ENCODE measurements at places on chromosomes 2 and 18. TPM values are rescaled to one million over a fixed set of nuclear protein-coding genes. Genes with fewer than 3 reads are reported as not detected.

DNA sequence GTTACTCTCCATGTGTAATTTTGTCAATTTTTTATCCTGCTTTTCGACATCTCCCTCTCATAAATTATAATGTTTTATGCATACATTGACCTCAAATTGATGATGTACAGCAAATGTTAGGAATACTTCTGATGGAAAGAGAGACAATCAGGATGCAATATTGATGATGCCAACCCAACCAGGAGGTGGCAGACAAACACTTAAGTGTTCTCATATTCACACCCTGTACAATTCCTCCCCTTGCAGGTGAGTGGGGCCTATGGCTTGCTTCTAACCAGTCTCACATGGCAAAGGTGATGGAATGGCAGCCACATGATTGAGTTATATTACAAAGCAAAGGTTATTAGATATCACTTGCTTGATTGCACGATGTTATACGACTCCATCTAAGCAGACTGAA is 594.3 kb upstream of the REG3G start:
- no peaks in the 10 kb centered on the region for H3K4me1 ChIP-seq
- no peak for DNase-seq
- no peak overlapping the region for H3K27ac ChIP-seq
- no peaks in the 10 kb centered on the region for H3K27me3 ChIP-seq
- no peaks in the 10 kb centered on the region for H3K36me3 ChIP-seq

GRCh38 chr2:15993232-15993610 is 52.9 kb downstream of the MYCN start:
- H3K27me3 ChIP-seq, result no peaks in the 10 kb centered on the region
- H3K4me3 ChIP-seq, result no peak overlapping the region
- H3K27ac ChIP-seq, result no peak overlapping the region
- no peaks in the 10 kb centered on the region for H3K36me3 ChIP-seq
- DNase-seq, result no peak

DNA sequence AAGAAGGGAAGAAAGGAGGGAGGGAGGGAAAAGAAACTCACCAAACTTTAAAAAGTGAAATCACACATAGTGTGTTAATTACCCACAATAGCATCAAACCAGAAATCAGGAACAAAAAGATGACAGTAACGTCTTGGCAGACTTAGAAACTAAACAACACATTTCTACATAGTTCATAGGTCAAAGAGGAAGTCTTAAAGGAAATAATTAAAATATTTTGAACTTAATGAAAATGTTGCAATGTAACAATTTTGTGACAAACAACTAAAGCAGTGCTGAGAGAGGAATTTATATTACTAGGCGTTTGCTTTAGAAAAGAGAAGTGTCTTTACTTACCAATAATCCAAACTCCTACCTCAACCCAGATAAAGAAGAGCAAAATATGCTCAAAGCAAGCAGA is 505.0 kb upstream of the ID2 start:
- no peaks in the 10 kb centered on the region for H3K27me3 ChIP-seq
- no peak overlapping the region for H3K4me3 ChIP-seq
- DNase-seq, result no peak
- no peak overlapping the region for H3K27ac ChIP-seq
- H3K4me1 ChIP-seq, result no peaks in the 10 kb centered on the region

Gene TMEM178A
- total RNA-seq, result 14.0 TPM

Gene GRB14
- 11.6 TPM for total RNA-seq

DNA sequence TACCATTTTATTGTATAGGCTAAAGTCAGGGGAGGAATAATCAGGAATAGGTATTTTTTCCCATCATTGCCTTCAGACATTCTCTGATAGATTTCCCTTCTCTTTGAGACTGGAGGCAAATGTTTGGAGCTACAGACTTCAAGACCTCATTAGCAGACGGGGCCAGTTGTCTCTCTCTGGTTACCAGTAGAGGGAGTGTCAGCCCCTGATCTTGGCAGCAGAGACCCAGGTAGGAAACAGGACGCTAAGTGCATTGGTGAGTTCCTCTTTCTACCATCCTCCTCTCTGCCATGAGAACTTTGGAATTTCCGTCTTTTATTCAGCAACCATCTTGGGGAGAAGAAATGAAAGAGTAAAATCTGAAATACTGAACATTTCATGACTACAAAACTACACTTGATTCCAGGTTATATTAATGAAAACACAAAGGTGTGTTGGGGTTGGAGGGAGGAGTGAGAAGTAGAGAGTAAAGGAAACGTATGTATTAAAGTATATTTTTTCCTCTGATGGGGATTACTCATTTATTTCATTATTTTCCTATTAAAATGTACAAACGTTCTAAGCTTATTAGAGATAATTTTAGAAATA is 186.2 kb upstream of the GCFC2 start:
- no peaks in the 10 kb centered on the region for H3K27me3 ChIP-seq
- H3K4me1 ChIP-seq, result no peaks in the 10 kb centered on the region
- no peak overlapping the region for H3K27ac ChIP-seq

GRCh38 chr18:76465630-76466409 is 29.2 kb downstream of the ZNF516 start:
- no peaks in the 10 kb centered on the region for H3K4me1 ChIP-seq
- no peak overlapping the region for H3K4me3 ChIP-seq
- no peak for DNase-seq
- no peaks in the 10 kb centered on the region for H3K36me3 ChIP-seq
- no peak overlapping the region for H3K27ac ChIP-seq

DNA sequence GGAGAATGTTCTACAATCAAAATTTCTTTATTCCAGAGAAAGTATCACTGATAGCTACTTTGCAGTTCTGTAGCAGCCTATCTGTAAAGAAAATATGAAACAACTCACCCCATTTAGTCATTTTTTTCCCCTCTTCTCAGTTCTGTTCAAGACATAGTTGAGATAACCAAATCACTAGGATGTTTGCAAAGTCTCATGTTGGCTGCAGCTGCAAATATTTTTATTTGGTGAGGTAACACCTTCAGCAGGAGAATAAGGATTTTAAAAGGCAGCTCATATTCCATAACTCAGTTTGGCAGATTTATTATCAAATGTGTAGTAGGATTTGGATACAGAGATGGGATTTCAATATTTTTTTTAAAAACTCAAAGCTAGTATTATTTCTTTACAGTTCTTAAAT is 41.0 kb downstream of the HNRNPLL start:
- no peaks in the 10 kb centered on the region for H3K4me1 ChIP-seq
- H3K27ac ChIP-seq, result no peak overlapping the region
- peaks cover 13% of the 10 kb centered on the region for H3K36me3 ChIP-seq
- DNase-seq, result no peak
- H3K27me3 ChIP-seq, result no peaks in the 10 kb centered on the region
- H3K4me3 ChIP-seq, result no peak overlapping the region

GRCh38 chr2:208183972-208184705 is 5.7 kb downstream of the C2orf80 start:
- H3K4me3 ChIP-seq, result peak overlapping the region; percentile 10
- DNase-seq, result no peak
- H3K27me3 ChIP-seq, result no peaks in the 10 kb centered on the region
- peaks cover 16% of the 10 kb centered on the region for H3K4me1 ChIP-seq
- no peak overlapping the region for H3K27ac ChIP-seq

- H3K27me3 ChIP-seq, result no peaks in the 10 kb centered on the region
- DNase-seq, result no peak
- no peaks in the 10 kb centered on the region for H3K36me3 ChIP-seq
- H3K27ac ChIP-seq, result no peak overlapping the region
- H3K4me1 ChIP-seq, result peaks cover 2% of the 10 kb centered on the region
Measured at GRCh38 chr18:51107082-51107481, 77.1 kb downstream of the SMAD4 start.

DNA sequence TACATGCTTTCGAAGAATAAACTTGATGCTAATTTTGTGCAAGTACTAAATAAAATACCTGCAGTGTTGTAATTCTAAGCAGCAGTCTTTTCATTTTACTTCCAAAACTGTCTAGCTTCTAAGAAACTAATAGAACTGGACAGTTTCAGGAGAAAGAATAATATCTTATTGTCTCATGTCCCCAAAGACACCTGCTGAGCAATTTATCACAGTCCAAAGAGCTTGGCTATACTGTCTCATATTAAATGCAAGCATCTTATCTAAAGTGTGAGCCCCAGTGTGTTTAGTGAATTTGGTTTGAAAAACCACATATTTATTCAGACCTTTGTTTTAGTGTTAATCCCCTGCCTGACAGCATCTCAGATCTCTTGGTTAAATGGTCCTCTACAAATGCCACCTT is 374.3 kb downstream of the TMX3 start:
- no peak overlapping the region for H3K4me3 ChIP-seq
- no peaks in the 10 kb centered on the region for H3K4me1 ChIP-seq
- no peak overlapping the region for H3K27ac ChIP-seq
- no peaks in the 10 kb centered on the region for H3K27me3 ChIP-seq
- H3K36me3 ChIP-seq, result no peaks in the 10 kb centered on the region
- DNase-seq, result no peak

Gene FNDC4
- total RNA-seq, result 14.7 TPM

DNA sequence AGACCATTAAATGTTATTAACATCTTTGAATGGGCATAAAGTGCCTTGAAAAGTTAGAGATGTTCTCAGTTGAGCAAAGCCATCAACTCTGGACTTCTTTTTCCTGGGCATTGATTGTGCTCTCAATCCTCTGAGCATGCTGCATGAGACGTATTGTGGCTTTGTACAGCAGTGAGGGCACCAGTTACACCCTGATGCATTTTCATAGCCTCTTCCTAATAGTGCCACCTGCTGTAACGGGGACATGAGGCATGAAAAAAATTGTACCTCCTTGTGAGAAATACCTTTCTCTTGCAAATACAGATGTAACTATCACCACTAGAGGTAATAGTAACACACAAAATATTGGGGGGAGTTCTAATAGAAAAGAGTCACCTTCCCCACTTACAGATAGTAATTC is 697.5 kb downstream of the TMEM182 start:
- H3K27me3 ChIP-seq, result no peaks in the 10 kb centered on the region
- H3K36me3 ChIP-seq, result no peaks in the 10 kb centered on the region
- H3K4me1 ChIP-seq, result no peaks in the 10 kb centered on the region
- no peak overlapping the region for H3K27ac ChIP-seq
- DNase-seq, result no peak

Gene ARHGAP28
- total RNA-seq, result 15.4 TPM

Gene VWC2L
- total RNA-seq, result not detected

GRCh38 chr18:75246721-75247610 is 36.4 kb downstream of the TSHZ1 start:
- no peak for DNase-seq
- no peaks in the 10 kb centered on the region for H3K27me3 ChIP-seq
- H3K27ac ChIP-seq, result no peak overlapping the region
- H3K4me1 ChIP-seq, result no peaks in the 10 kb centered on the region

GRCh38 chr18:44840058-44840790 is 159.5 kb downstream of the SETBP1 start:
- no peak for DNase-seq
- no peaks in the 10 kb centered on the region for H3K27me3 ChIP-seq
- no peak overlapping the region for H3K27ac ChIP-seq
- H3K4me3 ChIP-seq, result no peak overlapping the region
- no peaks in the 10 kb centered on the region for H3K36me3 ChIP-seq

GRCh38 chr2:102436323-102436722 is 13.4 kb downstream of the IL18RAP start:
- DNase-seq, result no peak
- H3K27ac ChIP-seq, result no peak overlapping the region
- H3K36me3 ChIP-seq, result no peaks in the 10 kb centered on the region
- no peaks in the 10 kb centered on the region for H3K27me3 ChIP-seq
- no peak overlapping the region for H3K4me3 ChIP-seq
- H3K4me1 ChIP-seq, result no peaks in the 10 kb centered on the region

DNA sequence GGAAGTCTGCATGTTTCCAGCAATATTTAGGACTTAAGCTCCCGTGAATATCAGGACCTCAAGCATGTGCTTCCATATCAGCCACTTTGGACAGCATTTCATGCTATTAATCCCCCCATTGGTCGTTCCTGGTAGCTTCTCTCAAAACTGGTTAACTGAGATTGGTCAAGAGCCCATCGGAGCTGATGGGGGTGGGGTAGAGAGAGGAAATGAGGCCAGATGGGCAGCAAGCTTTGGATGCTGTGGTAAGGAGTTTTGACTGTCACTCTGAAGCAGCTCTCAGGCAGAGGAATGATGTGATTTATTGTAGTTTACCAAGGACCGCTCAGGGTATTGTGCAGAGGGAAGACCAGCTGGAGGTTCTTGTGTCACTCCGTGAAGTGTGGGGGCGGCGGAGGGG is 81.8 kb downstream of the FAM168B start:
- DNase-seq, result no peak
- H3K36me3 ChIP-seq, result no peaks in the 10 kb centered on the region
- H3K27ac ChIP-seq, result no peak overlapping the region
- H3K27me3 ChIP-seq, result no peaks in the 10 kb centered on the region

Gene ABCG8
- not detected for total RNA-seq

Gene LOXHD1
- not detected for total RNA-seq

Gene SCN7A
- total RNA-seq, result 0.19 TPM

- no peak overlapping the region for H3K27ac ChIP-seq
- DNase-seq, result peak; percentile 77
- H3K36me3 ChIP-seq, result no peaks in the 10 kb centered on the region
- no peaks in the 10 kb centered on the region for H3K27me3 ChIP-seq
- H3K4me1 ChIP-seq, result no peaks in the 10 kb centered on the region
- H3K4me3 ChIP-seq, result no peak overlapping the region
Measured at GRCh38 chr2:179898873-179899272, 37.5 kb upstream of the ZNF385B start.

GRCh38 chr18:35603008-35603407 is 21.5 kb downstream of the GALNT1 start:
- peaks cover 3% of the 10 kb centered on the region for H3K4me1 ChIP-seq
- H3K27me3 ChIP-seq, result no peaks in the 10 kb centered on the region
- no peak for DNase-seq
- no peaks in the 10 kb centered on the region for H3K36me3 ChIP-seq
- no peak overlapping the region for H3K4me3 ChIP-seq

DNA sequence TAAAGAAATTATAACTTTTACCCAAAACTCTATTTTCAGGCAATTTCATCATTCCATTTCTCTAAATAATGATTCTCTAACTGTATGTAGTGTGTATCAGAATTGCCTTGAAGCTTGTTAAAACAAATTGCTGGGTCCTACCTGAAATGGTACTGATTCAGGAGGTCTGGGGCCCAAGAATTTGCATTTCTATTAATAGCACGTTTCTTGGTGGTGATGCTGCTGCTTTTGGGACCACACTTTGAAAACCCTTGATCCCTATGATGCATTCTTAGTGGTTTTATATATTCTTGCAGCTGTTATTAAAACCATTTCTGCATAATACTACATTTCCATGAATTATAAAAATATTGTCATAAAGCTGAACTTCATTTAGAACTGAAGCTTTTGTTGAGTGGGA is 140.7 kb downstream of the NCK2 start:
- H3K4me3 ChIP-seq, result no peak overlapping the region
- no peak overlapping the region for H3K27ac ChIP-seq
- DNase-seq, result no peak
- H3K36me3 ChIP-seq, result peaks cover 10% of the 10 kb centered on the region

DNA sequence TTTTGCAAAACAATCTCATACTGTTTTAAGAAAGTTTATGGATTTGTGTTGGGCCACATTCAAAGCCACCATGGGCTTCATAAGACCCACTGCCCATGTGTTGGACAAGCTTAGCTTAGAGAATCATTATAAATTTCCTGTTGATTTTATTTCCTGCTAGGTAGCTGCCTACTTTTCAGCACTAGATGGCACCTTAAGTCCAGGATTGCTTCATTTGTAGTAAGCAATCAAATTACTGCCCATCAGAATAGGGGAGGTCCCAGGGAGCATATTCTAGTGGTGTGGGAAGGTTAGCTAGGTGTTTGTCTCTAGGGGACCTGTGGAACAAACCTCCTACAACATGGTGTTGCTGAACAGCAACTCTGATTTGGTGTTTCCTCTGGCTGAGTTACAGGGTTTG is 11.0 kb upstream of the DCDC2C start:
- no peak overlapping the region for H3K4me3 ChIP-seq
- no peaks in the 10 kb centered on the region for H3K4me1 ChIP-seq
- no peaks in the 10 kb centered on the region for H3K36me3 ChIP-seq
- peak; percentile 48 for DNase-seq
- H3K27ac ChIP-seq, result no peak overlapping the region

GRCh38 chr2:106183101-106183696 is 10.9 kb downstream of the UXS1 start:
- H3K27ac ChIP-seq, result no peak overlapping the region
- no peak for DNase-seq
- H3K27me3 ChIP-seq, result no peaks in the 10 kb centered on the region

Data from H1 (cell line).